Umbilical cord (tissue), 2 donors: ENCODE measurements at places on chromosomes 7 and 10.

DNA sequence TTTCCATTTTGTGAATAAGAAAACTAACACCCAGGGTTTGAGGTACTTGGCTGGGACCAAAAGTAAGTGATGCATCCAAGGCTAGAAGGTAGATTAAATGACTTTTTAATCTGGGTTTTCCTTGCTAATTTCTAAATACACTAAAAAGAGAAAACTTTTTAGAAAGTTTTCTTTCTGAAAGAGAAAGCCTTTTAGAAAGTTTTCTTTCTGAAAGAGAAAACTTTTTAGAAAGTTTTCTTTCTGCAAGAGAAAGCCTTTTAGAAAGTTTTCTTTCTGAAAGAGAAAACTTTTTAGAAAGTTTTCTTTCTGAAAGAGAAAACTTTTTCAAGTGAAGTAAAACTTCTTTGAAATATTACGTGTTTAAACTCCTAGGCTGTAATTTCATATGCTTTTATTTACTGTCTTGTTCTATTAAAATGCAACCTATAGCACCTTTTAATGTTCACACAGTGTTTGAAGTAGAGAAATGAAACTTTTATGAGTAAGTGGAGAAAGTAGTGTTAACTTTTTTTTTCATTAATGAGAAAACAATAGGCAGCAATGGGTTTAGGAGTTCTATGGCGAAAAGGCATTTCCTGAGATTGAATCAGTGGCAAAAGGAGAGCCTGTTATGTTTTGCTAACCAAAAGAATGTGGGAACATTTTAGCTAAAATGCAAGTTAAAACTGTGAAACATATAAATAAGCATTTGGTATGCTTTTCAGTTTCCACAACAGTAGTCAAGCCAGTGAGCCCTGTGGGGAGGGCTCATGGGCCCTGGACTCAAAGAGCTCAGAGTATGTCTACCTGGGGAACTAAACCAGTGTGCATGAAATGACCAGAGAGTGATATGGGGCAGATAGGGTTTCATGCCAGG lies 103.7 kb downstream of the RBM20 start:
- no peak for DNase-seq

DNA sequence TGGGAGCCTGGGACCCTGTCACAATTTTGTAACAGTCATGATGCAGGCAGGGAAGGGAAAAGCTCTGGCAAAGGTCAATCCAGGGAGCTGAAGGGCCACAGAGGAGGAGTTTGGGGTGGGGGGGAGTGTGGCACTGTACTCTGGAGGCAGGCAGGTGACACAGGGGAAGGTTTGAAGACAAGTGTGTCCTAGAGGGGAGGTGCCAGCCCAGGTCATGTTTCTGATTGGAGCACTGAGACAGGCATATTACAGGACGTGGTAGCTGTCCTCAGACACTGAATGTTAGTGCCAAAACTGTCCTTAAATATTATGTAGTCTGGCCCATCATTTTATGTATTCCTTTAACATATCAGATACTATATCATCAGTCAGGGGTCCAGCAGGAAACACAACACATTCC lies 75.6 kb upstream of the LRRC4 start:
- no peak for DNase-seq

DNA sequence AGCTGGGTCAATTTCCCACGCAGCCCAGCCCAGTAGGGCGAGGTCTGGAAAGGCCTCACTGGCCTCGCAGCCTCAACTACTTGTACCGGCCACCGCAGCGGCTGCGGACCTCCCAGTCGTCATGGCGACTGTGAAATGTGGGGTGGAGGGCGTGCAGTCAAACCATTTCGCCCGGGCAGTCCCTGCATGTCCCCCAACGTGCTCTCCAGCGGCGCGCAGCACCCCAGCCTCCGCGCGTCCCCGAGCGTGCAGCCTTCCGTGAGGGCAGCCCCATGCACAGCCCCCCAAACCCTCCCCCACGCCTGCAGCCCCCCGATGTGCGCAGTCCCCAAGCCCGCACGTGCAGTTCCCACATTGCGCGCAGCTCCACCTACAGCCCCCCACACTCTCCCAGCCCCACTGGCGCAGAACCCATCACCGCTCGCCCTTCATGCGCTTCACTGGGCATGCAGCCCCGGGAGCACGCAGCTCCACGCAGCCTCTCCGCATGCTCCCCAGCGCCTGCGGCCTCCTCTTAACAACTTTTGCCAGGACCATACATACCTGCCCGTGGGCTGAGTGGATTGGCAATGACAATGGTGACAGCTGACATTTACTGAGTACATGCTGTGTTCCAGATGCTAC lies 34.5 kb upstream of the SFTPD start:
- DNase-seq = no peak

- no peak for DNase-seq
Measured at GRCh38 chr7:155218276-155219153, 79.2 kb upstream of the INSIG1 start.

- DNase-seq = peak; percentile 37
Measured at GRCh38 chr10:123472606-123473005, 193.5 kb upstream of the GPR26 start.

GRCh38 chr7:137879357-137880158 lies 32.8 kb upstream of the DGKI start:
- no peak for DNase-seq

- DNase-seq = peak; percentile 73
Measured at GRCh38 chr7:42914421-42915045, 2.7 kb upstream of the C7orf25 start.

DNA sequence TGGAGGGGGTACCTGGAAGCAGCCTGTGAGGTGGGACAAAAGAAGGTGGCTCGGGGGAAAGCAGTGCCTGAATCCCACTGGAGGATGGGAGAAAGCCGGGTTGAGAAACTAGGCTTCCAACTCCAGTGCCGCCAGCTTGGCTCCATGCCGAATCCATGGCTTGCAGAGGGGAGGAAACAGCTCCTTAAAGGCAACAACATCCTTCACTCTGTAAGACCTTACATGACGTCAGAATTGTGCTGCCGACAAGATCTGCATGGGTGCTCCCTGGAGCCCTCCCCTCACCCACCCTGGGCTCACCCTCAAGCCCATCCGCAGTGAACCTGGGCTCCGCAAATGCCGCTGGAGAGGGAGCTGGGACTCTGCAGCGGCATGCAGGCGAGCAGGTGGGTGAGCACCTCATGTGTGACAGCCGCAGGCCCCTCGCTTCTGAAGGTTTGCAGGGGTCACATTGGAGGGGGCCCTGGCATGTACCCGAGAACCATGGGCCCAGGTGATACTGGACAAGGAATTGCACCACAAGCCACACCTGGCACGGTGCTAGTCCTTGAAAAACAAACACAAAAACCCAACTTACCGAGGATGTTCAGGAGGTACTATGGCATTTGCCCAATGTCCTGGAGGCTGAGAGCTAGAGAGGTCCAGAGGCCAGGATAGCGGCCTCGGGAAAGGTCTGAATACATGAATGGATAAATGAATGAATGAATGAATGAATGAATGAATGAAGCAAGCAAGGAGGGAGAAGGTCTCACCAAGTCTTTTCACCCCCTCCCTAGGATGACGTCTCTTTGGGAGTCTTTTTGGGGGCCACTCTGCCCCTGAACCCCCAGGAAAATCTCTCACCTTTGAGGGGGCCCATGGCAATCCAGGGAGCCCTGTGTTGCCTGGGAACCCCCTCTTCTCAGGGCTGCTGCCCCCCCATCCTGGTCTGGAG lies 238.6 kb upstream of the SHH start:
- no peak for DNase-seq

DNA sequence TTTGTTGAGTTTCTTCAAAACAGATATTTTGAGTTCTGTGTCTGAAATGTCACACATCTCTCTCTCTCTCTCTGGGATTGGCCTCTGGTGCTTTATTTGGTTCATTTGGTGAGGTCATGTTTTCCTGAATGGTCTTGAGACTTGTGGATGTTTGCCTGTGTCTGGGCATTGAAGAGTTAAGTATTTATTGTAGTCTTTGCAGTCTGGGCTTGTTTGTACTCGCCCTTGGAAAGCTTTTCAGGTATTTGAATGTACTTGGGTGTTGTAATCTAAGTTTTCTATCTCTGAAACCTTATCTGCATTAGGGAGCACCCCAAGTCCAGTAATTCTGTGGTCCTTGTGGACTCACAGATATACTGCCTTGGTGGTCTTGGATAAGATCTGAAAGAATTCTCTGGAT lies 106.7 kb upstream of the PRSS58 start:
- peak; percentile 23 for DNase-seq

DNA sequence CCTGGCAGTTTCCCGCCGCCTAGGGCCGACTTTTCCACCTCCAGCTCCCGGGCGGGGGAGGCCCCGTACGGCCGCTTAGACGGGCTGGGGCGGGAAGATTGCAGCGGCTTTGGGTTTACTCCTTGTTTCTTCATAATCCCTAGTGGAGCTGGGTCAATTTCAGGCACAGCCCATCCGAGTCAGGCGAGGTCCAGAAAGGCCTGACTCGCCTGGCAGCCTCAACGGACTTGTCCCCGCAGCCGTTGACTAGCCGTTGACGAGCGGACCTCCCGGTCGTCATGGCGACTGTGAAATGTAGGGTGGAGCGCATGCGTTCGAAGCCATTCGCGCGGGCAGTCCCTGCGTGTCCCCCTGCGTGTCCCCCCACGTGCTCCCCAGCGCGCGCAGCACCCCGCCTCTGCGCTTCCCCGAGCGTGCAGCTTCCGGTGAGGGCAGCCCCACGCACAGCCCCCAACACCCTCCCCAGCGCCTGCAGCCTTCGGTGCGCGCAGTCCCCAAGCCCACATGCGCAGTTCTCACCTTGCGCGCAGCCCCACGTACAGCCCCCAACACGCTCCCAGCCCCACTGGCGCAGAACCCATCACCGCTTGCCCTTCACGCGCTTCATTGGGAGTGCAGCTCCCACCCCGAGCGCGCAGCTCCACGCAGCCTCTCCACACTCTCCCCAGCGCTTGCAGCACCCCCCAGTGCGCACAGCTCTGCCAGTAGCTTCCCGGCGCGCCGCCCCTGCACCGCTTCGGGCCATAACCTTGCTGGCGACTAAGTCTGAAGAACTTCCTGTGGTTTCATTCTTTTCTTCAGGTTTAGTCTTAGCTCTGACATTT lies 67.8 kb downstream of the TBX20 start:
- DNase-seq = peak; percentile 62

- no peak for DNase-seq
Measured at GRCh38 chr10:59905731-59906416, 482 bp downstream of the CCDC6 start.

- DNase-seq = no peak
Measured at GRCh38 chr7:75688200-75689136, 50.3 kb downstream of the HIP1 start.

DNA sequence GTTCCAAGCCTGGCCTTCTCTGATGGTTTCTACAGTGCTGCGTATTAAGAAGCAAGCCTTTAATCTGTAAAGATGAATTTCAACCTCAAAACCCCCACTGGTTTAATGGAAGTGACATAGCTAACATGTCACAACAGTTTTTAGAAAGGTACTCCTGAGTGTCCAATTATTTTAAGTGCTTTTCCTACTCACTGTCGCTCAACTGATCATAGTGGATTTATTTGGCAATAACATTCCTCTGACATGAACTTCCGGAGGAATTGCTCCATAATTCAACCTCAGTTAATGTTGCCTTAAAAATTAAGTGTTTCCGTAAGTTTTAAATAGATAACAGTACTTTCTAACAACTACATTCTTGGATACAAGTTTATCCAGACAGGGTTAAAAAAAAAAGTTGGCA lies 57.5 kb downstream of the AGMO start:
- DNase-seq = no peak

GRCh38 chr10:72081772-72082590 lies 6.4 kb downstream of the SPOCK2 start:
- no peak for DNase-seq

- no peak for DNase-seq
Measured at GRCh38 chr10:7945034-7945433, 109.5 kb upstream of the GATA3 start.
